Activated T-helper 1 cell treated with anti-CD3 and anti-CD28 coated beads, Interleukin-2, amount 50 U/mL, for 16 hours (primary cell): ENCODE measurements at places on chromosomes 4 and X.

DNA sequence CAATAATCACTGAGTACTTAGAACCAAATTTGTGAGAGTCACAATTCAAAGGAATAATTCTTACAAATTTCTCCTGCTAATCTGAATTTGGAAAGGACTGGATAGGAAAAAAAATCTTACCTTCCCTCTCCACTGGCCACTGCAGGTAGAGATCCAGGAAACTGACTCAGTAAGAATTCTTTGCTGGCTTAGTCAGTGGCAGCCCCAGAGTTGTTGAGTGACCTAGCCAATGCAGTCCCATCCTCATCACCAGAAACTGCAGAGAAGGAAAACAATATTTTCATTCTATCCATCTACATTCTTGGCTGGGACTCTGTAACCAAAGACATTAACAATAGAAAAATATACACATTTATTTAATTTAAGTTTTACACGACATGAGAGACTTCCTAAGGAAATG, 572.0 kb downstream of the ADGRL3 start:
- DNase-seq = no peak

DNA sequence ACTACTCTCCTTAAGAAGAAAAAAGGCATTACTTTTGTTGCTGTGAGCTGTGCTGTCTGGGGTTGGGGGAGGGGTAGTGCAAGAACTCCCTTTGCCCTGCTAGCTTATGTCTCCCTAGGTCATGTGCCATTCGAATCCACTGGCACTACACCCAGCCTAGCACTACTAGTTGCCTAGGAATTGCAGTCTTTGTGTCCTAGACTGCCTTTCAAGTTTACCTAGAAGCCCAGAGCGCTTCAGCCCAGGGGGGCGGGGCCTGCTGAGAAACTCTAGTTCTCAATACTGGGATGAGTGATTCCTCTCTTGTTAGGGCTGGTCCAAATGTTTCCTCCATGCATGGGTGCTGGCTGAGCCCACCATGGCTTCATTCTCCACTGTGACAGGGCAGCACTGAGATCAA, 1011.5 kb downstream of the PCDH19 start:
- DNase-seq = no peak

GRCh38 chr4:105014234-105014633, 132.4 kb upstream of the TET2 start:
- DNase-seq = no peak

- DNase-seq = no peak
These were observed 1024.0 kb upstream of the PCDH10 start for GRCh38 chr4:132125131-132125530.

GRCh38 chr4:2318885-2319284, 57.0 kb upstream of the MXD4 start:
- no peak for DNase-seq

DNA sequence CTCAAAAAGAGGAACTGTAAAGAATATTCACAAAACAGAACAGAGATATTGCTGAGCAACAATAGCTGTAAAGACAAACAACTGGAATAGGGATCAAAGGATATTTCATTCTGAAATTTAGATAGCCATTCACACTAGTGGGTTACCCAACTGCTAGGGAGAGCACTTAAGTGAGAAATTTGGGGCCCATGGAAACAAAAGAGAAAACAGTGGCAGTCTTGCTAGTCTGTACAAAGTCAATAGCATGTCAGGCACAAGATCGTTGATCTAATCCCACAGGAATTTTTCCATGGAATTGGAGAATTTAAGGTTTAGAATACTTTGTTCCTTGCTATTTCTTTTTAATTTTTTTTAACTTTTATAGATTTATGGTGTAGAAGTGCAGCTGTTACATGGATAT, 467.0 kb downstream of the PCDH18 start:
- DNase-seq = no peak

- no peak for DNase-seq
These were observed 242.8 kb downstream of the PCDH7 start for GRCh38 chr4:30962939-30963338.

DNA sequence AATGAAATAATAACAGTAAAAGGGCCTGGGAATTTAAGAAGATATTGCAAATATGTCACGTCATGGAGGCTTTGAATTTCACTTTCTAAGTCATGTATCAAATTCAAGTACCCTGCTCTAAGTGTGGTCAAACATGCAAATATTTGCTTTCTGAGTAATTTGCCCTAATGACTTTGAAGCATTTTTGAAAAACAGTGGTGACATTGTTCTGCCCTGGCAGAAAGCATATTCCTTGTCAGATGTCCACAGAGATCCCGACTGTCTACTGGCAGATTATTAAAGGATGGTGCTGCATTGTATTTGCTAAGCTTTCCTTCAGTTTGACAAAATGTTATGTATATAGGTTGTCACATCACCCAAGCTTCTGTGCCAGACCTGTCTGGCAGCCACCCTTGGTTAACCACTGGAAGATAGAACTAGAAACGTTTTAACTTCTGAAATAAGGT, 92.5 kb downstream of the ANK2 start:
- no peak for DNase-seq

DNA sequence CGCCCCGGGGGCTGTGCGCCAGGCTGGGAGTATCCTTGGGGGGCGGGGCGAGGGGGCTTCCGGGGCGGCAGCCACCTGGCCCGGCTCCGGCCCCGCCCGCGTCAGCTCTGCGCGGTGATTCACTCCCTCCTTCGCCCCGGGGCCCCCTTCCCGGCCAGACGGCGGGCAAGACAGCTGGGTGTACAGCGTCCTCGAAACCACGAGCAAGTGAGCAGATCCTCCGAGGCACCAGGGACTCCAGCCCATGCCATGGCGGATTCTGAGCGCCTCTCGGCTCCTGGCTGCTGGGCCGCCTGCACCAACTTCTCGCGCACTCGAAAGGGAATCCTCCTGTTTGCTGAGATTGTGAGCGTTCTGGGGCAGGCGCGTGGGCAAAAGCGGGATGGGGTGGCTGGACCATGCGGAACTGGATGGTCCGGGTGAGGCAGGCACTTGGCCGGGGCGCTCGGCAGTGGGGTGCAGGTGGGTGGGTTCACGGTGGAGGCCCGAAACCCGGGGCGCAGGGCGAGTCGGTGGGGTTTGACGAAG, at the start of gene PLP2:
TSS of gene PLP2 (plus strand) at position 147 of the 528 bp plus-strand sequence. CDS start at position 250, 103 bp downstream.
- peak; percentile 55 for DNase-seq

DNA sequence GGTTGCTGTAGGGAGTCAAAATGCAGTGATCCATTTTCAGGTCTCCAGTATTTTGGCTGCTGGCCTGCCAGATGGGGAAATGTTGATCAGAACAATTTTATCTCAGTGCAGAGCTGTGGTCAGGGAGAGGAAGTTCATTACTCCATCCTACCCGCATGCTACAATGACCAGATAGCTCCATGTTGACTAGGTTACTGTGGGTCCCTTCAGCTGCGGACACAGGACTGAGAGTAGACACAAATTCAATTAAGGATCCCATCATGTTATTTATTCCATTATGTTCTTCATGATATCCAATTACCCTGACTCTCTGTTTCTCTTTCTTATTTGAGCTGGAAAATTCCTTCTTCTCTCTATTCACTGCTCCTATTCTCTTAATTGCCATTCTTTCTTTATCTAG, 16.3 kb downstream of the SYNPO2 start:
- DNase-seq = no peak

DNA sequence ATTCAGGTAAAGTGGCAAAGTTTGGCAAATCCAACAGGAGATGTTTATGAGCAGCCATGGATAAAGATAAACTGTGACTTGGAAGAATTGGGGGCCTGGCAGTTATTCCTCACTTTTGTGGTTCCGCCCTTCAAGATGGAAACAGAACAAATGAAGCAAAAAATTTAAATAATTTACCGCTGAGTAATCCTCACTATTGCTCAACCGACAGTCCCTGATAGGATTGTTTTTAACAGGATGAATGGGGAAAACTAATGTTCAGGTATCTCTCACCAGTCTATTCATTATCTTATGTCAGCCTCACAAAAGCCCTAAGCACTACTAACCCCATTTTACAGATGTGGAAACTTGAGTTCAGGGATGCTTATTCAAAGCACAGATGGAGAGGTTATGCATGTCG, 90.8 kb downstream of the FNIP2 start:
- no peak for DNase-seq

GRCh38 chr4:96352051-96352517, 512.2 kb downstream of the PDHA2 start:
- no peak for DNase-seq

GRCh38 chrX:148713981-148714380, 213.6 kb downstream of the AFF2 start:
- no peak for DNase-seq

- DNase-seq = no peak
These were observed 335.4 kb downstream of the BCOR start for GRCh38 chrX:39762266-39762841.

DNA sequence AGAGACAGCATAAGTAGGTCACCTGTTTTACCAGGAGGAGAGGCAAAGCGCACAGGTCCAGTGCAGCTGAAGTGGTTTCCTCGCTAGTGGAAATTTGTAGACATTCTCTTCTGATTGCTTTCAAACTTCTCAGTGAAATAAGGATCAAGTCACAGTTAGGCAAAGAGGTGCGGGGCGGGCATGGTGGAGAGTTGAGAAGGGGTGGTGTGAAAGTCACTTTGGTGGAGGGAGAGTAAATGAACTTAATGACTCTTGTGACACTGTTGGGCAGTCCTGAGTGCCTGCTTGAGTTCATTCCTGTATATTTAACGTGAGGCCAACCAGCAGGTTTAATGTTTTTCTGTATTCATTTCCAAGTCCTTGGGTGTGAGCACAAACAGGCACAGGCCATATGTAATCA, 235.6 kb downstream of the TRIML1 start:
- DNase-seq = no peak

GRCh38 chrX:107968623-107969022, 13.5 kb downstream of the TEX13B start:
- DNase-seq = no peak

DNA sequence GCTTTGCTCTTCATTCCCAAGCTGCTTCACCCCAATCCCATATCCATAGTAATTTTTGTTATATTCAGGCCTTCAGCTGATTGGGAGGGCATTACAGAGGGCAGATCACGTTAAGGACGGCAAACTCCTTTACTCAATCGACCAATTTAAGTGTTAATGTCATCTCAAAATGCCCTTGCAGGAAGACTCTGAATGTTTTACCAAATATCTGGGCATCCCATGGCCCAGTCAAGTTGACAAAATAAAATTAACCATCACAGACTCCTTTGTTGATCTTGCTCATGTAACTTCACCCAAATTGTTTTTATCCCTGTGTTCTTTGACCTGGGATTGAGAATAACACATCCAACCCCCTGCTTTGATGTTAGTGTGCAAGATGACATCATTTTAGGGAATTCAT, 1018.3 kb upstream of the LCORL start:
- no peak for DNase-seq

- no peak for DNase-seq
These were observed 13.9 kb downstream of the NIPAL1 start for GRCh38 chr4:48030470-48030869.

- DNase-seq = no peak
These were observed 6.2 kb downstream of the NEIL3 start for GRCh38 chr4:177315767-177316464.

GRCh38 chr4:57037982-57038604, 59.4 kb downstream of the POLR2B start:
- DNase-seq = no peak

DNA sequence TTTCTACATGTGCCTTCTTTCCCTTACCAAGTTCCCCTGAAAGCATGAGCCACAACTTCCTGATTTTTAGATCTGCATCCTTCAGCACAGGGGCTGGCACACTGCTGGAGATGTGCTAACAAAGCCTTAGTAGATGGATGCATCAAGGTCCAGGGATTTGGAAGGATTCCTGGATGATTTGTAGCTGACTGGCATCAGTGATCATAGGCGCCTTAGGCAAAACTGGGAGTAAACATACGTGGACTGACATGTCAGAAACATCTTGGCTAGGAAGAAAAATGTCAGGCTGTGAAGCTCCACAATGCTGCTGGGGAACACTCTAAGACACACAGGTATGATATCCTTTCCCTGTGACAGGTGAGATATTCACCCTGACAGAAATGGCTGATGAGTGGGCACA, 156.4 kb downstream of the AMELX start:
- no peak for DNase-seq

DNA sequence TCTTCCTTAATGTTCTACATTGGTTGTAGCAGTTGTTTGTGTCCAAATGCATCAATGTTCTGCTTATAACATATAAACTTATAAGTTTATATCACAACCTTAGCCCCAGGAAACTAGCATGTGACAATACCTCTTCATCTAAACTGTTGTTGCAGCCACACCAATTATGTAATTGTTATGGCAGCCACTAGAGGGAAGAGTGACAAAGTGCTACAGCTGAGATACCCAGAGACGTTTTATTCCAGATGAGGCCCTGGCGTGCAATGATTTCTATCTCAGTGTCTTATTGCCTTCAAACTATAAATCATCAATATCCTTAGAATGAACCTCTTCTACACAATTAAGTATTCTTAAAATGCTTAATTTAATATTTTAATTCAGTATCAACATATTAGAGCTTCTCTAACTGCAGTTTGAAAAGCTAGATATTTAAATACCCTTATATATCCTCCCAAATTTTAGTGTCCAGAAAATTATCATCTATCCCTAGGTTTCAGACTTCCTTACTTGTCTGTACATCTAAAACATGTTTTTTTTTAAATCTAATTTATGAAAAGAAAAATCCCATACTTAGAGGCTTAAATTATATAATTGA, 171.6 kb downstream of the PCDH10 start:
- DNase-seq = no peak

DNA sequence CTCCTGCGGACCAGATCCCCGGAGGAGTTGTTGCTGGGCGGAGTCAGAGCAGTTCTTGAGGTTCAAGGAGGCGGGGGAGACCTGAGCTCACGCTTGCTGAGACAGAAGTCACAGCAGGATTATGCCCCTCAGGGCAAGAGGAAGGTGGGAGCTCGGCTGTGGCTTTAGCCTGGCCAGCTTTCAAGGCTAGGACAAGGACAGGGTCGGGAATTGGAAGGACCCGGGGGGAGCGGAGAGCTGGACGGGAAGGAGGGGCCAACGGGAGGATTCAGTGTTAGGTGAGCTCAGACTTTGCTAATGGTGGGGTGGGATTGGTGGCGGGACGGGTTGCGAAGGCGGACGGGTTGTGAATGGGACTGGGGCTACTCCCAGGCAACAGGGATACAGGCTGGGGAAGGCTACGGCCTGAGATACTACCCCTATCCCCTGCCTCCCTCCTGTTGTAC, at the start of gene RIBC1:
TSS of gene RIBC1 (plus strand) at position 13 of the 446 bp plus-strand sequence. CDS start 3,404 bp downstream, outside the sequence.
- no peak for DNase-seq

DNA sequence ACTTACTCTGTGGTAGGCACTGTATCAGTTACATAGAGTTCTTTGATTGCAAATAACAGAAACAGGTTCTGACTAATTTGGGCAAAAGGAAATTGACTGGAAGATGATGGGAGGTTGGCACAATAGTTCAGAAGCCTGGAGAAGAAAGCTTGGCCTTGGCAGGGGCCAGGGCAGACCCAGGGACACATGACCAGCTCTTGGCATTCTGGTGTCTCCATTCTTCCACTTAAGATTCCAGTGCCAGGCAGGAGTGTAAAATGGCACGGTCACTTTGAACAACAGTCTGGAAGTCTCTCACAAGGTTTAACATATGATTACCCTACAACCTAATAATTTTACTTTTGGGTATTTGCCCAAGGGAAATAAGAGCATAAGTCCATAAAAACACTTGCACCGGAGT, 175.9 kb downstream of the BCOR start:
- DNase-seq = no peak
